Stimulated activated CD8-positive, alpha-beta memory T cell treated with anti-CD3 and anti-CD28 coated beads, Interleukin-12 subunit alpha, Interleukin-12 subunit beta, amount 100 ng/mL, for 4 hours (primary cell): ENCODE measurements at places on chromosomes 11 and 22.

GRCh38 chr11:130872513-130872912, 43.8 kb downstream of the SNX19 start:
- DNase-seq = no peak

- DNase-seq = no peak
Observed at GRCh38 chr22:33923660-33924246, 3.5 kb upstream of the LARGE1 start.

DNA sequence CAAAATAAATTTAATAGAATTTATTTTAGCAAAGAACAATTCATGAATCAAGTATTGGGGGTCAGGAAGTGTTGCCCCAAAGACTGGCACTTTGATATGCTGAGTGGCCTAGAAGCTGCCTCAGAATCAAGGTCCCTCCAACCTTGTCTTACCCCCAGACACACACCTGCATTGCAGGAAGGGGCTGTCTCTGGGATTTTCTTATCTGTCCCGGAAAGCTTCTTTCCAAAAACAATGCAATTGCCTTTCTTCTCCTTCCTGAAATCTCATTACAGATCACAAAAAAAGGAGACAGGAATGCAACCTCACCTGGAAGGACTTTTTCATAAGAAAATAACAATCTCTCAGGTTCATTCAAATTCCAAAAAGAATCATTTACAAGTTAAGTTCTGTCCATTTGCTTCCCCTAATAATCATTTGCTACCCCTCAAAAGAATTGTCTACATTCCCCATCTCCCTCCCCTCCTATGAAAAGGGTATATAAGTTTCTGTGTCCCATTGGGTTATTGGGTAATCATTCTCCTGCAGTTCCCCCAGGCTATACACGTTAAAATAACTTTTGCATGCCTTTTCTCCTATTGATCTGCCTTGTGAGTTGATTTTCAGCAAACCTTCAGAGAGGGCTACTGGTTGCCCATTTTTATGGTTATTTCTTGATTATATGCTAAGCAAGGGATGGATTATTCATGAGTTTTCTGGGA, 21.3 kb downstream of the OR10A6 start:
- DNase-seq = no peak

- DNase-seq = no peak
Observed at GRCh38 chr11:11501546-11502262, 120.1 kb downstream of the GALNT18 start.

DNA sequence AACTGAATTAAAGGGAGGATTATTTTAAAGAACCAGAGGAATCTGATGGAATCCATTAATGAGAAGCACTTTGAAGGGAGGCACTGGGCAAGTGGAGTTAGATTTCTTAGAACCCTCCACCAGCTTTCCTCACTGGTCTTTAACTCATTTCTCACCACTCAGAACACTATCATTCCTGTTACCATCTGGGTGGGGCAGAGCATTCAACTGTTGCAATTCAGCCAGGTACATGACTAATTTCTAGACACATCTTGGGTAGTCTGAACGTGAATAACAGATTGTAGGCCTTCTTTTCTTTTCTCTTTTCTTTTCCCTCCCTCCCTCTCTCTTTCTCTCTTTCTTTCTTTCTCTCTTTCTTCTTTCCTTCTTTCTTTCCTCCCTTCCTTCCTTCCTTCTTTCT, 15.5 kb upstream of the MMP1 start:
- DNase-seq = no peak

- DNase-seq = no peak
Observed at GRCh38 chr11:119179983-119180382, 5.3 kb upstream of the NHERF4 start.

GRCh38 chr22:39994041-39994565, 651 bp upstream of the FAM83F start:
- DNase-seq = peak; percentile 31

GRCh38 chr11:117841551-117842031, 17.0 kb upstream of the FXYD2 start:
- no peak for DNase-seq

DNA sequence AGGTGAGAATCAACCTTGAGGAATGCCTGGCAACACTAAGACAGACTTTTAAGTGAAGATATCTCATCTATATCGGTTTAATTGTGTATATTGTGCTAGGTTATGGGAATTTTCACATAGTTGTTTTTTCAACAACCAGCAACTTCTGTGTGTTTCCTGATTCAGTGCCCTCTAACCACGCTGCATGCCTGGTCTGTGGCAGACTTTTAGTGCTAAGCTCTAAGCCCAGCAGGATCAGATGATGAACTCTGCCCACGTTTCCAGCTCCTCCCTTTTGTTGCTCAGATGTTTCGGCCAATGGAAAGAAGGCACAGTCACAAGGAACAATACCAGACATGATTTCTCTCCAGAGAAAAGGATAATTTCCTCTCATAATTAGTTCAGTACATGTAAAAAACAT, 1.4 kb upstream of the VWA5A start:
- DNase-seq = no peak

- peak; percentile 28 for DNase-seq
Observed at GRCh38 chr11:102109896-102110760, at the start of gene YAP1. Gene YAP1, plus strand, starts transcription at chr11:102110447. Its CDS starts 402 bp downstream, at chr11:102110849.

- no peak for DNase-seq
Observed at GRCh38 chr11:106242718-106243415, 165.4 kb downstream of the AASDHPPT start.

- no peak for DNase-seq
Observed at GRCh38 chr22:17580441-17581031, 17.2 kb downstream of the SLC25A18 start.

- no peak for DNase-seq
Observed at GRCh38 chr11:2031058-2031457, 33.4 kb upstream of the H19 start.

DNA sequence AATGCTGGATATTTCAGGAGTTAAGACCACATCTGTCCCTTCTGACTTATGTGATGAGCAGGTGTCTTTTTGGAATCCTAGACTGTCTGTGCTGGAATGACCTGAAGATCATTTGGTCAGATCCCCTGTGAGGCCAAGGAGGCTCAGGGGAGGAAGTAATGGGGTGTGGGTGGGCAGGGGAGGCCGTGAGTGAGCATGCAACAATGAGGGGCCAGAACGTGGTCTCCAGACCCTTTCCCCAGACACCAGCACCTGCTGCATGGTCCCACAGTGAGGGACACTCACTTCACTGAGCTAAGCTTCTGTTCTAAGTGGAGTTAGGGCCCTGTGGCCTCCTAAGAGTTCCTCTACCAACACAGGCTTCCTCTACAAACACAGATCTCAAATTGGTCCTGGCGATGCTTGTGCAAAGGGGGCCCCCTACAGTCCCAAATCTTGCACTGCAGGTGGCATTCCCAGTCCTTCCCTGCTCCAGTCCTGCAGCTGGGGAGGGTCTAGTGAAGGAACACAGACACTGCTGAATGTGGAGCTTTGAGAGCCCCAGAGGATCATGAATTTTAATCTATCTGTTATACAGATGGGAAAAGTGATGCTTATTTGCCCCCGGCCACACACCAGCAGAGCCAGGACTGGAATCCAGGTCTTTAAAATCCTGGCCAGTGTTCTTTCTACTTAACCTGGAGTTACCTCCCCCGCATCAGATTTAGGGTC, 7.4 kb downstream of the USP2 start:
- no peak for DNase-seq
